Caudate nucleus (tissue), 63 donors: ENCODE measurements at places on chromosomes 2 and 18.
A peak's percentile ranks its signal among the peaks of the same experiment; 100 is the strongest.

DNA sequence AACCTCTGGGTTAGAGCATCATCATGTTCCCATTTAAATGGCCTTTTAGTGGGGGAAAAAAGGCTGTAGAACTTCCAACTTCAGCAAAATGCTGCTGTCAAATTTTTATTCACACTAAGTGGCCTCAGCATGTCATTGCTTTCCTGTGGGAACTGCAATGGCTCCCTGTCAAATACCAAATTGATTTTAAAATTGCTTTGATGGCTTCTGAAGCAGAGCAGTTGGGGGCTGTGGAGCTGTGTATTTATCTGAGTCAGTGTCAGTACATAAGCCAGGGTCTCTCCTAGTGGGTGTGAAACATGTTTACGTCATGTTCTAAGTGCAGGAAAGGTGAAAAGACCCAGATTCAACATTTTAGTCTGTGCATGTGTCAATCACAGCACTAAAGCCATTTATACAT lies 171.3 kb downstream of the CDH19 start:
- DNase-seq: no peak

DNA sequence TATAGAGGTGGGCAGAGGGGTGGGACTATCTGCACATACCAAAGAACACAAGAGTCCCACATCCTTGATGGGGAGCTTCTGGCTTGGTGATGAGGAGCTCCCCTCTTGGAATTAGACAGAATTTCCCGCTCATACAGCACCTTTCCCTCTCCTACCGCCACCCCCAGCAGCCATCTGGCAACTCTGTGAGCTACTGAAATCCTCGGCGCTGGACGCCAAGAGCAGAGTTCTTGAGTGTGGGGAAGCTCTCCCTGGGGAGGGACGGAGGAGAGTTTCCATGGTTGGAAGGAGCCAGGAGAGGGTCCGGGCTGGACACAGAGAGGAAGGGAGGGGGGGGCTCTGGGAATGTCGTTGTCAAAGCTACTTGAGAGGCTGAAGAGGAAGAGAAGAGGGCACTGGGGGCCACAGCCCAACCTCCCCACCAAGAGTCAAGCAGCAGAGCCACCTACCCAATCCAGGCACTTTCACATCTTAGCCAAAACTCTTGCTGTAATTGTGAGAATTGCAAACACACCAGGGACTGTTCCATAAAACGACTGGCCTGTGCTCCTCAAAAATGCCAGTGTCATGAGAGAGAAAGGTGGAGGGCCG lies 89.4 kb upstream of the MCFD2 start:
- DNase-seq: no peak

- DNase-seq: no peak
Measured at GRCh38 chr2:227447606-227448005, 24.4 kb upstream of the AGFG1 start.

- DNase-seq: no peak
Measured at GRCh38 chr2:216118474-216118873, 9.3 kb downstream of the XRCC5 start.

GRCh38 chr2:69946351-69947324 lies 14.8 kb downstream of the ASPRV1 start:
- DNase-seq: no peak

DNA sequence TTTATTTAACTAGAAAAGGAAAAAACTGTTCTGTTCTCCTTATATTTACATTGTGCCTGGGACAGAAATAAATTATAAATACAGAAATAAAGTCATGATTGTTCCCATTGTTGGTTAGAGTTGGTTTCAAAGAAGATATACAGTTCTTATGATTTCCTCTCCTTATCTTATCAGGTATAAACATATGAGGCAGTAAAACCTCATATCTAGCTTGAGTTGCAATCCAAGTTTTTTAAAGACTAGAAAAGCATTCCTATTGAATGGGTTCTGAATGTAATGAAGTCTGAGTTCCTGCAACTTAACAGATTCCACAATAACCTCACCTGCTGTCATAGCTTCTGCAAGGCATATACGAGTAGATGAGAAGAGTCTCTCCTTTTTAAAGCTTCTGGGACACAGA lies 114.7 kb upstream of the CAVIN2 start:
- no peak for DNase-seq

GRCh38 chr2:219684721-219685689 lies 57.6 kb downstream of the SLC4A3 start:
- DNase-seq: peak; percentile 4

DNA sequence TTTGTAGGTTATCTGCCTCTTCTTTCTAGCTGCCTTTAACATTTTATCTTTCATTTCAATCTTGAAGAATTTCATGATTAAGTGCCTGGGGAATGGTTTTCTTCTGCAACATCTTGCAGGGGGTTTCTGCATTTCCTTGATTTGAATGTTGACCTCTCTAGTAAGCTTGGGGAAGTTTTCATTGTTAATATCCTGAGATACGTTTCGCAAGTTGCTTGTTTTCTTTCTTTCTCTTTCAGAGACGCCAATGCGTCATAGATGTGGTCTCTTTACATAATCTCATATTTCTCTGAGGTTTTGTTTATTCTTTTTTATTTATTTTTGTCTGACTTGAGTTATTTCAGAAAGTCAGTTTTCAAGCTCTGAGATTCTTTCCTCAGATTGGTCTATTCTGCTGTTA lies 225.7 kb downstream of the XIRP2 start:
- DNase-seq: no peak

DNA sequence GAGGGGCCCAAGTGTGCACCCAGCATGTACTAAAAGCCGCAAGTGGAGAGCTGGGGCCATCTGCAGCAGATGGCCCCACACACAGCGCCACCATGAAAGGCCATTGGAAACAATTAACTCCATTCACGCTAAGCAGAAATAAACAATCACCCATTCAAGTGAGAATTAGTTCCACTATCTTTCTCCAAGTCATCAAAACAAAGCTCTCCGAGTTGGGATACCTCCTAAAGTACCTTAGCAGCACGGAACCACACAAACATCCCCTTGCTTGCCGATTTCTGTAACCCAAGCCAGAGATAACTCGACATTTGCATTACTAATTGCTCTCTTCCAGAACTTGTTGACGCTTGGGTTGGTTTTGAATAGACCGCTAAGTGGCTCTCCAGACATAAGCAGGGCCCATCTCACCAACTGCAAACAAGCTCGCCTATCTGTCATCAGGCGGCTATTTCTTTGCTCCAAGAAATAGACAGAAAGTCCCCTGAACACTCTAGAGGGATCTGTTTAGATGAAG lies 840.6 kb upstream of the SALL3 start:
- DNase-seq: no peak

GRCh38 chr2:182048088-182048487 lies 62.4 kb downstream of the PPP1R1C start:
- no peak for DNase-seq

DNA sequence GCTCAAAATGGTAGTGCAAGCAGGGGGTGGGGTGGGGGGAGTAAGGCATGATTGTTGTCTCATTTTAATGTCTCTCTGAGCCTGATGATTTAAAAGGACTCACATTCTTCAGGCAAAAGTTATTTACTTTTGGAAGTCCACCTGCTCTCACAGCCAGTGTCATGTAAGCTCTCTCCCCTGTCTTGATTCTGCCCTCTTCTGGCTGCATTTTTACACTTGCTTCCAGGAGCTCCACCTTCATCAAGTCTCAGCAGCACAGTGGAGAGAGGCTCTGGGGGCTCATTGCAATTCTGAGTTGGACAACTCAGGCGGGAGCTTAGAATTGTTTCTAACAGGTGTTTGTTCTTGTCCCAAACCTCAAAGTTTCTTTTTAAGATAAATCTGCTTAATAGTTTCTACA lies 39.2 kb downstream of the GNAL start:
- DNase-seq: no peak

- no peak for DNase-seq
Measured at GRCh38 chr2:236866542-236867340, 218.9 kb upstream of the COPS8 start.

DNA sequence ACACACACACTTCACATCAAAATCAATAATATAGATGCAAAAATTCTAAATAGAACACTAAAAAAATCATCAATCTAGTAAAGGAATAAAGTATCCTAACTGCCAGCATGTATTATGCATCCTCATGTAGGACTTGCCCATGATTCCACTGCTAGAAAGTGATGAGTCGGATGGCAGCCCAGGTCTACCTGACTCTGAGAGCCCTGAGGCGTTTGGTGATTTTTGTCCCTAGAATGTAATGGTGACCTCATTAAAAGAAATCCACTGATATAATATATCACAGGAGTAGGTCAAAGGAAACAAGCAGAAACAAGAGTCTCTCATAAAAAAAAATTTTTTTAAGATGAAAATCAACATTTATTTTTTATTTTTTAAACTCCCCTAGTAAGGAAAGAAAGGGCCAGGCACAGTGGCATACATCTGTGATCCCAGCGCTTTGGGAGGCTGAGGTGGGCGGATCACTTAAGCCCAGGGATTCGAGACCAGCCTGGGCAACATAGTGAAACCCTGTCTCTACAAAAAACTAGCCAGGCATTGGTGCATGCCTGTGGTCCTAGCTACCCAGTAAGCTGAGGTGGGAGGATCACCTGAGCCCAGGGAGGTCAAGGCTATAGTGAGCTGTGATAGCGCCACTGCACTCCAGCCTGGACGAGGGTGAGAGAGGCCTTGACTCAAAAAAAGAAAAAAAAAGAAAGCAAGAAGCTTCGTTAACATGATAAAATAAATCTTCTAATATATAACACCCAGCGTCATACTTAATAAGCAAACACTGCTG lies 24.4 kb upstream of the ACTG2 start:
- DNase-seq: no peak

GRCh38 chr2:52404046-52404445 lies 1363.6 kb upstream of the CHAC2 start:
- DNase-seq: no peak

GRCh38 chr2:41896186-41896846 lies 151.5 kb upstream of the PKDCC start:
- no peak for DNase-seq

DNA sequence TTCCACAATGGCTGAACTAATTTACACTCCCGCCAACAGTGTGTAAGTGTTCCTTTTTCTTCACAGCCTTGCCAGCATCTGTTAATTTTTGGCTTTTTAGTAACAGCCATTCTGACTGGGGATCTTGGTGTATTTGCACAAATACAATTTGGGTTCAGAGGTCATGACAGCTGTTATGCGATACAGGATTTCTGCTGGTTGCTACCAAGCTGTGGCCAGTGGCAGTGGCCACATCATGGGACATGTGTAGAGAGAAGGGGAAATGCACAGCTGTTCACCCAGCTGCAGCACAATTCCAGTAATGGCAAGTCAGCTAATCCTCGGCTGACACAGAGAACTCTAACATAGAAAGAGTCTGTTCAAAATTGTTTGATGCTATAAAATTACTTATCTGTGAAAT lies 21.0 kb upstream of the SELENOI start:
- no peak for DNase-seq

DNA sequence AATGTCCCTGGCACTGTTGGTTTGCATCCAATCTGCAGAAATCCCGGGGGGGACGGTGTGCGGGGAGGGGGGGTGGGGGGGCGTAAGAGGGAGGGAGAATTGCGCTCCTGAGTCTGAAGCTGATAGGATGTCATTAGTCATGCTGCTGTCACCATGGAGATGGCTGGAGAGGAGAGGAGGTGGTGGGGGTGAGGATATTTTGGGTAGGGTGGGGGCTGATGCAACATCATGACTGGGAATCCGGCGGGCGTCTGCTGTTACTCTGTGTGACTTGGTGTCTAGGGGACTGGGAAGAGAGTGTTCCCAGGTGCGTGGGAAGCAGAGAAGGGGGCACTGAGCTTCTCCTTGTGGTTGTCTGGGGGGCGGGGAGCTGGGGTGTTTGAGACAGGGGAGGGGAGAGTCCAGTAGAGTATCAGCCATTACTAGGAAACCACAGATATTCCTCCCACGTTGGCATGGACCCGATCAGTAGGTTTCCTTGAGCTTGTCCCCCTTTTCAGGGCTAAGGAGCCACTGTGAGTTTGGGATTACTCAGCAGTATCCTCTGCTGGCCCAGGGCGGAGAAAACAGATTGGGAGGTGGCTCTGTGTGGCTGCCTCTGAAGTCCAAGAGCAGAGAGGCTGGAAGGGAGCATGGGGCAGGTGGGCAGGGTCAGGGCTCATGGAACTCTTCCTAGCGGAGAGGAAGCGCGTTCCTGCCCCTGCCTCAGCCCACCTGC lies 18.9 kb downstream of the TET3 start:
- peak; percentile 77 for DNase-seq

- no peak for DNase-seq
Measured at GRCh38 chr2:228827056-228827700, 443.9 kb downstream of the PID1 start.

- no peak for DNase-seq
Measured at GRCh38 chr2:159904127-159904958, 106.3 kb upstream of the CD302 start.

DNA sequence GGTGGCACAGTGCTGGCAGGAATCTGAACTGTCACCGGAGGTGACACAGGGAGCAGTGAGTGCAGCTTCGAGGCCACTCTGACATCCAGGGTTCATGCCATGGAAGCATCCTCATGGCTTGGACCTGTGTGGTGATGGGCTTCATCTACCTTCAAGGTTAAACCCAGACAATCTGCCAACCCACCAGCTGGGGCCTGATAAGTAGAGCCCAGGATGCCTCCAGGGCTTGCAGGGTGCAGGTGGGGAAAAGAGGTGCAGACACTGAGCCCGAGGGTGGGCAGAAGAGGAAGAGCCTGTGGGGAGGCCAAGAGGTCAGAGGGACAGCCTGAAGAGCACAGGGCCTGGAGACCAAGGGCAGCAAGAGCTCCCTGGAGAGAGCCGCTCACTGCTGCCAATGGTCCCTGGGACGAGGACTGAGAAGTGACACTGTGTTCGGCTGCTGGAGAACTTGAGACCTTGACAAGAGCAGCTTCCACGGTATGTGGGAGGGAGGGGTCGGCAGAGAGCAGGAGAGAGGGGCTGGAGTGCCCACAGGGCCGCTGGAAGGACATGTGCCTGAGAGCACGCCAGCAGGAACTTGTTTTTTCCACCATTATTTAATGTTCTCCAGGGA lies 8.1 kb upstream of the HES6 start:
- no peak for DNase-seq

DNA sequence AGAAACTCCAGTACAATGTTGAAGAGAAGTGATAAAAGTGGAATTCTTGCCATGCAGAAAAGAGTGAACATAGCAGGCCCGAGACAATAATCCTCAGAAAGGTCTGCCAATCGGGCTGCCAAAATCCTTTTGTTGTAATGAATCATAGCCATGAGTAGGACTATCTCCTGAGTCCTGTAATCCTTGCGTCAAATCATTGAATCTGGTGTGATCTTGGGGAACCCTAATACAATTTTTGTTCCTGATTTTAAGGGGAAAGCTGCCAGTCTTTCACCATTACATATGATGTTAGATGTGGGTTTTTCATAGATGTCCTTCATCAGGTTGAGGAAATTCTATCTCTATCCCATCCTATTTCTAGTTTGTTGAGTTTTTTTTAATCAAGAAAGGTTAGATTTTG lies 2.2 kb downstream of the TPGS2 start:
- no peak for DNase-seq
